HuH-7.5 (cell line): ENCODE measurements at places on chromosomes 7 and 10.

DNA sequence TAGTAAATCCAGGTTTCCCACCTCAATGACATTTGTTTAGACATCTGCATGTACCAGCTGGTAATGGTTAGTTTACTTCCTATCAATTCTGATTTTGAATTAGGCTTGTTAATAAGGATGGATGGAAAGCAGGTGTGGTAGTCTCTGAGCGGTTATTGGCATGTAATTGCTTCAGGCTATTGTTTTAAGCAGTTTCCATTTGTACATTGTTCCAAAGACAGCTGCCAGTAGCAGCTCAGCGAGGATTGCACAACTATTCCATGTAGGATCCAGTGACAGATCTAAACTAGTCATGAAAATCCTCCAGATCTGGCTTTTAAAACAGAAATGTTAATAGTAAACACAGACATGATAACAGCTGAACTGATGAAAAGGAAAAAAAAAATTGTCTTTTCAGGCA, 436.0 kb upstream of the ADARB2 start:
- DNase-seq = no peak

GRCh38 chr10:121065330-121065729, 214.2 kb downstream of the WDR11 start:
- no peak for DNase-seq

DNA sequence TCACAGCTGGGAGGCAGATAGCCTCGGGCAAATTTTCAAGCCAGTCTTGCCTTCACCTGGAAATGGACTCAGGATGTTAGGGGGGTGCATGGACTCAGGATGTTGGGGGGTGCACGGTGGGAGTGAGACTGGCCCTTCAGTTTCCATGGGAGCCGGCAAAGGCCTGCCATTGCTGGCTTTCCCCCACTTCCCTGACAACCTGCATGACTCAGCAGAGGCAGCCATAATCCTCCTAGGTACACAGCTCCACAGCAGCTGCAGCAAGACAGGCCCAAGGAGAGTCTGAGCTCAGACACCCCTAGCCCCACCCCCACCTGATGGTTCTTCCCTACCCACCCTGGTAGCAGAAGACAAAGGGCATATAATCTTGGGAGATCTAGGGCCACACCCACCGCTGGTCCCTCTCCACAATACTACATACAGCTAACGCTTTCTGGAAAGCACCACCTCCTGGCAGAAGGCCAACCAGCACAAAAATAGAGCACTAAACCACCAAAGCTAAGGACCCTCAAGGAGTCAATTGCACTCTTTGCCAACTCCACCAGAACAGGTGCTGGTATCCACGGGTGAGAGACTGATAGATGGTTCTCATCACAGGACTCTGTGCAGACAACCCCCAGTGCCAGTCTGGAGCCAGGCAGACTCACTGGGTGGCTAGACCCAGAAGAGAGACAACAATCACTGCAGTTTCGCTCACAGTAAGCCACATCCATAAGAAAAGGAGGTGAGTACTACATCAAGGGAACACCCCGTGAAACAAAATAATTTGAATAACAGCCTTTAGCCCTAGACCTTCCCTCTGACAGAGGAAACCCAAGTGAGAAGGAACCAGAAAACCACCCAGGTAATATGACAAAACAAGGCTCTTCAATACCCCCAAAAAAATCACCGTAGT, 18.3 kb downstream of the C7orf25 start:
- no peak for DNase-seq

- no peak for DNase-seq
These were observed 481.6 kb downstream of the SH2D4B start for GRCh38 chr10:81019029-81019890.

DNA sequence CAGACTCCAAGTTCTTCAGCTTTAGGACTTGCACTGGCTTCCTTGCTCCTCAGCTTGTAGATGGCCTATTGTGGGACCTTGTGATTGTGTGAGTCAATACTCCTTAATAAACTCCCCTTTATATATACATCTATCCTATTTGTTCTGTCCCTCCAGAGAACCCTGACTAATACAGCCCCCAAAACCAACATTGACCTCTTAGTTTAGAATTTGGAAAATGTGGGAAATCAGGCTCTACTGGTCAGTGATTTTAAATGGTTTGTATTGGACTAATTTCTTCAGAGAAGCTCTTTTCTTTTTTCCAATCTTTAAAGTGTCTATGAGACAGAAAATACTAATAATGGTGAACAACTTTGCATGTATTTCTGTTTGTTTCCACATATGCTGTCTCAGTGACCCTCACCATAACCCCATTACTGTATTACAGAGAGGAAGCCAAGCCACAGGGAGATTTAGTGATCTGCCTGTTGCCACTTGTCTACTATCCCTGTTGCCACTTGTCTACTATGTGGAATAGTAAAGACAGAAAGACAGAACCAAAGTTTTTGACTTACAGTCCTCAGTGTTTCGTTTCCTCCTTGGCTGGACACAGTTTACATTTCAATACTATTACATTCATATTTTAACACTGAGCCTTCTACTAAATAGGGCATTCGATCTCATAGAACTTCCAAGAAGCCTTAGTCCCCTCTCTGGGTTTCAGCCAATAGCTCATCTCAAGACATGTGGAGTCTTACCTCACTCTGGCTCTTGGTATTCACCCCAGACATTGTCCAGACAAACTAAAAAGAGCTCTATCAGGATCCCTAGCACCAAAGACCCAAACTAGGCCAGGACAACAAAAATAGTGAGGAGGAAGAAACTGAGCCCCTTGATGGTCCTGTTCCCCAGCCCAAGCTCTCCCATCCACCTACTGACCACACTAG, 121.0 kb downstream of the AKR1D1 start:
- no peak for DNase-seq

DNA sequence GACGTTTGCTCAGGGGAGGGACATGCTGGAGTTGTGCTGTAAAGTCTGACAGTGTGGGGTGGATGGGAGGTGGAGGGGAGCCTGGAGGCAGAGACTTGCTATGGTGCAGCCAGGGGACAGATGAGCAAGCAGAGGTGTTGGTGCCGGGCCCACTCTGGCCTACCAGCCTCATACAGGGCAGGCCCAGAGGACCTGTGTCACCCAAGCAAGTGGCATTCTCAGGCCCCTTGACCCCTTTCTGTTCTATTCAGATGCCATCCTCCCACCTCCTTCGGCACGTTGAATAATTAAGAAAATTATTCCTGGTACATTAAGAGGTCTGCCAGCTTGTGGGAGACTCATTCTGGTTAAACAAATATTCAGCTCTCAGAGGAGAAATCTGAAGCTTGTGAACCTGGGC, 8.5 kb downstream of the WDFY4 start:
- no peak for DNase-seq

DNA sequence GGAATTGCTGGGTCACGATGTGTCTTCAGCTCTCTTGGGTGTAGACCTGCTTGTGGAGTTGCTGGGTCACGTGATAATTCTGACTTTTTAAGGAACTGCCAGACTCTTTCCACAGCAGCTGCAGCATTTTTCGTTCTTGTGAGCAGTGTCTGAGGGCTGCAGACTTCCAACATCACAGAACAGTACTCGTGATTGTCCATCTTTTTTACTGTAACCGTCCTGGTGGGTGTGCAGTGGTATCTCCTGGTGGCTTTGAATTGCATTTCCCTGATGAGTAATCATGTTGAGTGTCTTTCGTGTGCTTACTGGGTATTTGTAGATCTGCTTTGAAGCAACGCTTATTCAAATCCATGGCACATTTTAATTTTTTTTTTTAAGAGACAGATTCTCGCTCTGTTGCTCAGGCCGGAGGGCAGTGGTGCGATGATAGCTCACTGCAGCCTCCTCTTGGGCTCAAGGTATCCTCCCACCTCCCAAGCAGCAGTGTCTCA, 22.7 kb downstream of the INPP5A start:
- no peak for DNase-seq

- no peak for DNase-seq
These were observed 85.4 kb upstream of the AFAP1L2 start for GRCh38 chr10:114489521-114490310.

GRCh38 chr7:29038463-29038862, 80.3 kb upstream of the TRIL start:
- no peak for DNase-seq

GRCh38 chr7:94274828-94275227, 119.9 kb upstream of the COL1A2 start:
- no peak for DNase-seq

DNA sequence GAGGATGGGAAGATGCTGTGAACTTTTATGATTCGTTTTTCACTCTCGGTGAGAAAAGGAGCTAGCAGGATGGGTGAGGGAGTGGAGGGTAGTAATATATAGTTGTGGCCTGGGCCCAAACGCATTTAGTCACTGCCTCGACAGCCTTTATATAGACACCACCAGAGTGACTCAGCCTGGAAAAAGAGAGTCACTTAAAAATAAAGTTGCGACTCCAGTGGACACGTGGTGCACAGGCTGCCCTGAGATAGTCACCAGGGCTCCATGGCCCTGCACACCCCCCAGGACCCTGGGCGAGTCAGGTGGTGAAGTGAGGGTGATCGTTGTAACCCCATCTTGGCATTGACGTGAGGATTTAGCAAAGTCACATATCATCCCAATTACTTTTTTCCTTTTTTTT, 106.7 kb downstream of the CUX1 start:
- no peak for DNase-seq
